ENCODE measurements at places on chromosomes 6 and 20.

GRCh38 chr20:1336699-1337367, 7.9 kb upstream of the SDCBP2 start:
- peak; percentile 20 for DNase-seq

GRCh38 chr6:158865769-158866168, 46.6 kb upstream of the EZR start:
- DNase-seq = no peak

- DNase-seq = peak; percentile 93
These were observed 159.3 kb downstream of the CDKAL1 start for GRCh38 chr6:20693466-20694063.

GRCh38 chr20:23011008-23011721, 23.9 kb upstream of the SSTR4 start:
- DNase-seq = no peak

DNA sequence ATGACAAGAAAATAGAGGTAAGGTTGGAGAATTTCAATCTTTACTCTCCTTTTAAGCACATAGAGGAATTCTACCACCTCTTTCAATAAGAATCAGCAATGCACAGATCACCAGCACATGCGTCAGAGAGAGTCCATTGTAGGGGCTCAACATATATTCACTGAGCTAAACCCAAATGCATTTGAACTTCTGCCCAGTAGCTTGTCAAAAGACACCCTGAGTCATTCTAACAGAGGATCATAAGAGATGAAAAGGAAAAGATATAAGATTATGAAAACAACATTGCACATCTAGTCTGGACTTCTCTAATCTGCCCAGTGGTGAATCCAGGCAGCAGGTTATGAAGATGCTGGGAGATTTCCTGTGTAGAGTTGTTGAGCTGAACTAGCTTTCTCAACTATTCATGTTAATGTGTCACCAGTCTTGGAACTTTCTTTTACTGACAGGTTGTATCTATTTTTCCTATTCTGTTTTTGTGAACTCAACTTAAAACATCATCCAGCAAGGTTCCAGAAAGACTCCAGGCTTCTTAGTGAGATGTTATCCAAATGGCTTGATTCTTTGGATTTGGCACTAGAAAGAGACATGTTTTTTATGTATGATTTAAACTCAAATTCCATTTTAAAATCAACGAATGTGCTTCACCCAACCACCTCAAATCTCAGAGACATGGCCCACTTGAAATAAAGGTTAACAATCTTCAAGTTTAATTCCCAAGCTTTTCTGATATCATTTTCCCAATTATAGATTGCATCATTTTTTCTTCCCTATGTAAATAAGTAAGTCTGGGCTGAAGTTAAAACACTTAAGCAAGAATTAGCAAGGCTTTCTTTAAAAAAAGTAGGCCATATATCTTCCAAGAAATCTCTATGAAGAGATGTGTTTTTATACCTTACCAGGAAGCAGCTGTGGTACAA, 89.3 kb downstream of the TSHZ2 start:
- no peak for DNase-seq

DNA sequence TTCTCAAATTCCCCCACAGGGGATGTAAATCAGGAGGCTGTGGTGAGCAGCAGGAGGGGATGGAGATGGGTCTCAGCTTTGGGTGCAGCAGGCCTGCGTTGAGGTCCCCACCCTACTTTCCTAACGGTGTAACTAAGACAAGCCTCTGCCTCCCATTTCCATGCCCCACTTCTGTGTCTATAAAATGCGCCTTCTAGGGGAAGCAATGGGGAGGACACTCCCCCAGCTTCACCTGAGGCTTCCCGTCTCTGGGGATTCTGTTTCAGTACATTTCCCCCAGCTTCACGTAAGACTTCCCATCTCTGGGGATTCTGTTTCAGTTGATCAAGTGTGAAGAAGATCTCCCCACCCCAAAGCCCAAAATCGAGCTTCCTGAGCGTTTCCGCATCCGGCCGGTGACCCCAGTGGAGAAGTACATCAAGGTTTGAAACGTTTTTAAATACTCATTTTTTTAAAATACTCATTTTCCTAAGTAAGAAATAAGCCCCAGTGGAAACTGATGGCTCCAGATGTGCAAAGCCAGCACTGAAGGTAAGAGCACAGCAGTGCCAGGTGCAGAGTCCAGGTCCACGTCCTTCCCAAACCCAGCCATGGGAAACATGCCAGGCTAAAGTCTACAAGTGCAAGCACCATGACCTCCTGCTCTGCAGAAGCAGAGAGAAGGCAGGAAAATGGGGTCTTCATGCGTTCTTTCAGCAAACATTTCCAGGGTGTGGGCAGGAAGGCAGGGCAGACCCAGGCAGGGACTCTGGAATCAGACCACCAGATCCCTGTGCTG, 73.1 kb downstream of the ANKRD60 start:
- DNase-seq = no peak

DNA sequence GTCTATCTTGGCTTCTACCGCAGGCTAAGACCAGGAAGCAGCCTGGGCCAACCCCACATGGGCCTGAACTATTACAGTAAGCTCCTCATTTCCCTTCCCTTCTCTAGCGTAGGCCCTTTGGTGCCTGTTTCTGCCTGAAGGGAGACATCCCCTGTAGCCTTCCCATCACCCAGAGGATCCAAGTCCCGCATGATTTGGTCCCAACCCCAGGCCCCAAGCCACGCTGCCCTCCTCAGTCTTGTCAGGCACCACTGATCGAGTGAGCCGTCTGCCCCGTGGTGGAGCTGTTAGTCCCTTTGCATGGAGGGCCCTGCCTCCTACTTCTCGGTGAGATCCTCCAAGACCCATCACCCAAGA, 46.4 kb downstream of the EBF4 start:
- no peak for DNase-seq

DNA sequence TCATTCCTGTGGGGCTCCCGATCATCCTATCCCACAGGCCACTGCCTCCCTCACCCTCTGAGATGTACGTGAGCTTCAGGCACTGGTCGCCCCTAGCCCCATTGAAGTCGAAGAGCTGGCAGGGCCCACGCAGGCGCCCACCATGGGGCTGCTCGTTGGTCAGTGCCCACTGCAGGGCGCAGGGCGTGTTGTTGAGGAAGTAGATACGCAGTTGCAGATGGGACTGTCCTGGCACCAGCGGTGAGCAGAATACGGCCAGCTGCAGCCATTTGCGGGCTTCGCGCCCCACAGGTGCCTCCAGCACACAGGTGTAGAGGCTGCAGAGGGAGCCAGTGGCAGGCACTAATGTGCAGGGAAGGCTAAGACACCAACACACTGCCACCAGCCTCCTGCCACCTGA, 6.2 kb downstream of the UNC5CL start:
- DNase-seq = no peak

GRCh38 chr6:92617721-92618120, 801.6 kb downstream of the EPHA7 start:
- DNase-seq = no peak

GRCh38 chr6:111478749-111479148, 4.3 kb downstream of the REV3L start:
- peak; percentile 74 for DNase-seq

GRCh38 chr20:2697768-2698167, 5.2 kb downstream of the EBF4 start:
- no peak for DNase-seq

- no peak for DNase-seq
These were observed 61.6 kb downstream of the KIAA0319 start for GRCh38 chr6:24584382-24584720.

DNA sequence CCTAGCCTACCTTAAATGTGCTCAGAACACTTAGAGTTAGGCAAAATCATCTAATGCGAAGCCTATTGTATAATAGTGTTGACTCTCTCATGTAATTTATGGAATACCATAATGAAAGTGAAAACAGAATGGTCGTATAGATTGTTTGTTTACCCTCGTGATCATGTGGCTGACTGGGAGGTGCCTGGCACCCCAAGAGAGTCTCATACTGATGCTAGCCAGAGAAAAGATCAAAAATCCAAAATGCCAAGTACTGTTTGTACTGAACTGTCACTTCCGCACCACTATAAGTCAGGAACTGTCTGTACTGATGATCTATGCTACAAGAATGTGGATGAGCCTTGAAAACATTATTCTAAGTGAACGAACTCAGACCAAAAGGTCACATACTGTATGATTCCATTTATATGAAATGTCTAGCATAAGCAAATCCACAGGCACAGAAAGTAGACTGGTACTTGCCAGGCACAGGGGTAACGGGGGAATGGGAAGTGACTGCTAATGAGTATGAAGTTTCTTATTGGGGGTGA, 22.4 kb downstream of the ZMYND8 start:
- peak; percentile 100 for DNase-seq

DNA sequence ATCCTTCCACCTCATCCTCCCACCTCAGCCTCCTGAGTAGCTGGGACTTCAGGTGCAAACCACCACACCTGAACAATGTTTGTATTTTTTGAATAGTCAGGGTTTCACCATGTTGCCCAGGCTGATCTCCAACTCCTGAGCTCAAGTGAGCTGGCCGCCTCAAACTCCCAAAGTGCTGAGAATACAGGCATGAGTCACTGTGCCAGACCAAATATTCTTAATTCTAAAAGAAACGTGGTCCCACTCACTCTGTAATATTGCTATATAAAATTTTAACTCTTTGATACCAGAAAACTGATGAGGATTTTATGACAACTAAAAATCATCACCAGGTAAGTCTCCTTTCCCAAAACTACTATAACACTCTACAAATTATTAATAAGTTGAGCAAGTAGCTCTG, 716.8 kb upstream of the GJE1 start:
- no peak for DNase-seq

- DNase-seq = peak; percentile 6
These were observed 765 bp downstream of the IRAK1BP1 start for GRCh38 chr6:78868116-78868515.

DNA sequence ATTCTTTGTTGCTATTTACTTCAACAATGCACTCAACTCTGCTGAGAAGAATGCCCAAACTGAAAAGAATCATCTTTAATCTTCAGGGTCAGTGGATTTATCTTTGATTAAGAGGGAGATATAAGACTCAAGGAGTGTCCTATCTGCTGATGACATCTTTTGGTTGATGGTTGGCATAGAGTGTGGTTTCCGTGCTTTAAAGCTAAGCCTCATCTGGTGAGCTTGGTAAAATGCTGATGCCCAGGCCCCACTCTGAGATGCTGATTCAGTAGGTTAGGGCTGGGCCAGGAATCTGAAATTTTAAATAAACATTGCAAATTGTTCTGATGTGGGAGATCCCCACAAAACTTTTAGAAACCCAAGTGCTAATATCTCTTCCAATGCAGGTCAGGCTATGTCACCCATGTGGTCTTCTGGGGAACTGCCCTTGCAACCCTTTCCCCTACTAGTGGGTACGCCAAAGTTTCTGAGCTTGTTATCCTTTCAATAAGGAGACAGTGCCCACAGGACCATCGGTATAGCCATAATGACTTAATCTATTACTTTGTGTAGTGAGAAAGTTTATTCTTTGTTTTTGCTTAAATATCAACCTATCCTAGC, 68.5 kb upstream of the ARMH2 start:
- no peak for DNase-seq

GRCh38 chr20:56414842-56415765, 3.0 kb downstream of the CASS4 start:
- DNase-seq = peak; percentile 79

GRCh38 chr20:17882834-17883591, 85.6 kb downstream of the SNX5 start:
- no peak for DNase-seq

GRCh38 chr6:138546733-138547185, 47.5 kb upstream of the NHSL1 start:
- peak; percentile 21 for DNase-seq

DNA sequence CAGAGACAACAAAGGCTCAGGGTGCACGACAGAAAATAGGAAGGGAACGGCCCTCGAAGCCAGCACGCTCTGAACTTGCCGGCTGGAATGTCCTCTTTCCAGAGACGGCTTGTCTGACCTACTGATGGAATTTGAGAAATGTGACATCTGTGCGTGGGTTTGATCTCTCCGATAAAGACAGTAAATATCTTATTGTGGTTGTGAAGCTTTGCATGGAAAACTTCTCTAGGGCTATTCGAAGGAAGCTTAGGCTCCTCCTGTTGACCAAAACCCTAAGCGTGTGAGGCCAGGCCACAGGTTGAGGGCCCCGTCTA, 247.3 kb downstream of the ZNF217 start:
- no peak for DNase-seq

DNA sequence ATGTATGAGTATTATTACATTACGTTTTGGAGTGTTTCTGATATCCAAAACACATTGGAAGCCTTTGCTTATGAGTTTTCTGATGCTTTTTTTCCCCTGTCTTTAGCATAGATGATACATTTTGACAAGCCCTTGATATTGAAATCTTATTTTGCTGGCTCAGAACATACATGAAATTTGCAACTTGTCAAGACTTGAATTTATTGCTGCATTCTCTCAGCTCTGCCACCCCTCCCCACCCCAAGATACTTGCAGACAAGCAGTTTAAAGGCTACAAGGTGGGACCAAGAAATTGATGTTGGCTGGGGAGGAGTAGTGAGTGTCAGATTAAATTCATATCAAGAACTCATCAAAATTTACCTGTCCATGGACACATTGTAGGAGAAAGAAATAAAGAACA, 160.2 kb downstream of the GJA1 start:
- no peak for DNase-seq

DNA sequence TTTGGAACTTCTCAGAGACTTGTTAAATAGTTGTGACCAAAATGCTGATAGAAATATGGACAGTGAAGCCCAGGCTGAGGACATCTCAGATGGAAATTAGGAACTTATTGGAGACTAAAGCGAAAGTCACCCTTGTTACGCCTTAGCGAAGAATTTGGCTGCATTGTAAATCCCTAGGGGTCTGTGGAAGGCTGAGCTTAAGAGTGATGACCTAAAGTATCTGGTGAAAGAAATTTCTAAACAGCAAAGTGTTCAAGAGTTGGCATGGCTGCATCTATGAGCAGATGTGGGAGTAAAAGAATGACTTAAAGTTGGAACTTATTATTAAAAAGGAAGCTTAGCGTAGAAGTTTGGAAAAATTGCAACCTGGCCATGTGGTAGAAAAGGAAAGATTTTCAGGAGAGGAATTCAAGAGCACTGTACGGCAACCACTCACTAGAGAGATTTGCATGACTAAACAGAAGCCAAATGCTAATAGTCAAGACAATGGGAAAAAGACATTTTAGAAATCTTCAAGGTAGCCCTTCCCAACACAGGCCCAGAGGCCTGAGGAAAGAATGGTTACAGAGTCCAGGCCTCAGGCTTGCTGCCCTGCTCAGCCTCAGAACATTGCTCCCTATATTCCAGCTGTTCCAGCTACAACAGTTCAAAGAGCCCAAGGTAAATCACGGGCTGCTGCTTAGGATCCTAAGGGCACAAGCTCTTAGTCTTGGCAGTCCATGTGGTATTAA, 61.6 kb upstream of the TNFRSF21 start:
- no peak for DNase-seq

DNA sequence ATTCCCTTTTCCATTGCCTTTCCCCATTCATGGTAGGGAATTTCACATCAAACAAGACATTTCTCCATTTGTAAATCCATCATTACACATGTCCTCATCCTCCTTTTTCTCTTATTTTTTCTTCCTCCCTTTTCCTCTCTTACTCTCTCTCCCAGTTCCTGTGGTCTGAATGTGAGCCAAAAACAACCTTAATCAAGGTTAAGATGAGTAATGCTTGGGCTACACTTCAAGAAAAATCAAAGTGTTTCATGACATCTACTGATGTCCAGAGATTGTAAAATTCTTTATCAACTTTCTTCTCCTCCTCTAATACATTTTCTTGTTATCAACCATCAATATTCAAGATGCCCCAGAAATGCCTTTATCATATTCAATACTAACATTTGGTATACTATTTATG, 208.0 kb upstream of the PRND start:
- DNase-seq = peak; percentile 86

All from amniotic epithelial cell (primary cell).